NCI-H187 (cell line): ENCODE measurements at places on chromosomes 7 and 10.

GRCh38 chr7:11191081-11191480 lies 217.4 kb downstream of the PHF14 start:
- DNase-seq = no peak

GRCh38 chr7:41255716-41256115 lies 447.2 kb downstream of the INHBA start:
- DNase-seq = no peak

GRCh38 chr7:143042159-143042789 lies 9.9 kb upstream of the OR6V1 start:
- DNase-seq = no peak

DNA sequence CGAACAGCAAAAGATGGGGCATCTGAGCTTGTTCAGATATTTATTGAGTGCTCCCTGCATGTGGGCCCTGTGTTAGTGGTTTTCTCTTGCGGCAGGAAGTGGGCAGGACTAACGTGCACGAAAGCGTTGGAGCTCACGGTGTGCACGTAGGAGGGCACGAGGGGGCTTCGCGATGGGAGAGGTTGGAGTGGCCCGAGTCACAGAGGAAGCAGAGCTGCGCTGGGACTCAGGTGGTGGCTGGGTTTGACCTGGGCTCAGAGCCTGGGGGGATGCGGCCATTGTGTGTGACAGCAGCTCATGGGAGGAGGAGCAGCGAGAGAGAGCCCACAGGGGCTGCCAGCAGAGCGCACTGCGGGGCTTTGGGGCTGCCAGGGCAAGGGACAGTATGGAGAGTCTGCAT lies 7.7 kb downstream of the ZSCAN25 start:
- DNase-seq = no peak

DNA sequence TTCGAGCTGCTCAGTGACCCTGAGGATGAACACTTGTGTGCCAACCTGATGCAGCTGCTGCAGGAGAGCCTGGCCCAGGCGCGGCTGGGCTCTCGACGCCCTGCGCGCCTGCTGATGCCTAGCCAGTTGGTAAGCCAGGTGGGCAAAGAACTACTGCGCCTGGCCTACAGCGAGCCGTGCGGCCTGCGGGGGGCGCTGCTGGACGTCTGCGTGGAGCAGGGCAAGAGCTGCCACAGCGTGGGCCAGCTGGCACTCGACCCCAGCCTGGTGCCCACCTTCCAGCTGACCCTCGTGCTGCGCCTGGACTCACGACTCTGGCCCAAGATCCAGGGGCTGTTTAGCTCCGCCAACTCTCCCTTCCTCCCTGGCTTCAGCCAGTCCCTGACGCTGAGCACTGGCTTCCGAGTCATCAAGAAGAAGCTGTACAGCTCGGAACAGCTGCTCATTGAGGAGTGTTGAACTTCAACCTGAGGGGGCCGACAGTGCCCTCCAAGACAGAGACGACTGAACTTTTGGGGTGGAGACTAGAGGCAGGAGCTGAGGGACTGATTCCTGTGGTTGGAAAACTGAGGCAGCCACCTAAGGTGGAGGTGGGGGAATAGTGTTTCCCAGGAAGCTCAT lies 1.1 kb downstream of the DDIT4 start:
- DNase-seq = no peak

GRCh38 chr10:131920151-131920550 lies 19.3 kb downstream of the PPP2R2D start:
- DNase-seq = no peak

GRCh38 chr10:74669210-74669609 lies 157.2 kb upstream of the KAT6B start:
- no peak for DNase-seq

- DNase-seq = no peak
Measured at GRCh38 chr10:101089520-101090299, 27.9 kb downstream of the KAZALD1 start.

DNA sequence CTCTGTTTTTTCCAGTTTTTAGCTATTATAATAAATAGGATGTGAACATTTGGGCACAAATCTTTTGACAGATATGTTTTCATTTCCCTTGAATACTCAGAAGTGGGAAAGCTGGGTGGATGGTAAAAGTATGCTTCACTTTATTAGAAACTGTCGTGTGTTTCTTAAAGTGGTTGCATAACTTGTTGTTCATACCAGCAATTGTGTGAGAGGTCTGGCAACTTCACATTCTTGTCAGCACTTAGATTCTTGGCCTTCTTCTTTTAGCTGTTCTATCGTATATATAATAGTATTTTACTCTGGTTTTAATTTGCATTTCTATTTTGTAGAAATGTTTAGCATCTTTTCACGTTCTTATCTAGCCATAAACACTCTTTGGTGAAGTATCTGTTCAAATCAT lies 894.4 kb downstream of the KCNMA1 start:
- no peak for DNase-seq

DNA sequence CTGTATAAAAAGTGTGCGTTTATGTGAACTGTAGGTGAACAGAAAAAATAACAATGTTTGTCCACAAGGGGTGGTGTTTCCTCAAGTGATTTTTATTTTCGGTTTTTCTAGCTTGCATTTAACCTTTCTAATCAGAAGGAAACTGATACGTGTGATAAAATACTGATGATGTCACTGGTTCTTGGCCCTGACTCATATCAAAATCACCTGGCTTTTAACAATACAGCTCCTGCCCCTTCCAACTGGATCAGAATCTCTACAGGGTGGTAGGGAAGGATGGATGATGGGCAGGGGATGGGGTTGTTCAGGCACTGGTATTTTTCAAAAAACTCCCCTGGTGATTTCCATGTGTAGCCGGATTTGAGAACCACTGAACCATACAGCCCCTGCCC lies 10.9 kb downstream of the NPFFR1 start:
- no peak for DNase-seq

GRCh38 chr10:123911866-123912265 lies 20.3 kb upstream of the CPXM2 start:
- peak; percentile 15 for DNase-seq

DNA sequence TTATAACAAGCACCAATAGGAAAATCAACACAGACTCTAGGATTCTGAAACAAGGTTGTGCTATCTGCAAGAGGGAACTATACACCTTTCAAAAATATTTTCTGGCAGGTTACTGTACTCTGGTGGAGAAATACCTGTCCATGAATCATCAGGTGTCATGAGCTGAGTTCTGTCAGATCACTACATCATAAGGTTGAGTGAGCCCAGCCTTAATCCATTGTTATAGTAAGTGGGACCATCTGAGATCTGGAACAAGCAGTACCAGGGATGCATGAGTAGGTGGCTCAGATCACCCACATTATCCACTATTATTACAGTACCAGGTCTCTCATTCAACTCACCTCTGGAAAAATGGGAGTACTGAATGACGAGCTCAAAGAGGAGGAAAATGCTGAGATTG lies 212.4 kb downstream of the DGKI start:
- no peak for DNase-seq

- DNase-seq = no peak
Measured at GRCh38 chr7:11193888-11194287, 220.2 kb downstream of the PHF14 start.

- no peak for DNase-seq
Measured at GRCh38 chr10:17067376-17068264, 62.0 kb downstream of the CUBN start.

- no peak for DNase-seq
Measured at GRCh38 chr10:34520084-34520483, 295.0 kb downstream of the PARD3 start.

- no peak for DNase-seq
Measured at GRCh38 chr10:86064931-86065662, 301.5 kb downstream of the GRID1 start.

- DNase-seq = no peak
Measured at GRCh38 chr10:115164220-115164619, 71.1 kb downstream of the ATRNL1 start.

GRCh38 chr7:123397746-123398338 lies 136.6 kb downstream of the IQUB start:
- peak; percentile 24 for DNase-seq

- no peak for DNase-seq
Measured at GRCh38 chr10:5515948-5516761, 8.6 kb upstream of the CALML3 start.

GRCh38 chr10:79318369-79318768 lies 28.9 kb upstream of the PPIF start:
- no peak for DNase-seq

- peak; percentile 63 for DNase-seq
Measured at GRCh38 chr7:12607134-12607533, 36.6 kb downstream of the SCIN start.

GRCh38 chr7:87083865-87084519 lies 24.5 kb upstream of the ELAPOR2 start:
- DNase-seq = no peak

DNA sequence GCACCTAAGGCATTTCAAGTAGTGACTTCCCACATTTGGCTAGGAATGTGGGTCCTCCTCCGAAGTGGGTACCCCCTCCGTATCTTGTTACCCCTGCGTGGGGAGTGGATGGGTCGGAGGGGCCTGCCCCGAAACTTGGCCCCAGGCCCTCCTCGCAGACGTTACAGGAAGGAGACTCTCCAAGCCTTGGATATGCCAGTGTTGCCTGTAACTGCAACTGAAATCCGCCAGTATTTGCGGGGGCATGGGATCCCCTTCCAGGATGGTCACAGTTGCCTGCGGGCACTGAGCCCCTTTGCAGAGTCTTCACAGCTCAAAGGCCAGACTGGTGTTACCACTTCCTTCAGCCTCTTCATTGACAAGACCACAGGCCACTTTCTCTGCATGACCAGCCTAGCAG lies 823 bp downstream of the TWNK start:
- DNase-seq = no peak

DNA sequence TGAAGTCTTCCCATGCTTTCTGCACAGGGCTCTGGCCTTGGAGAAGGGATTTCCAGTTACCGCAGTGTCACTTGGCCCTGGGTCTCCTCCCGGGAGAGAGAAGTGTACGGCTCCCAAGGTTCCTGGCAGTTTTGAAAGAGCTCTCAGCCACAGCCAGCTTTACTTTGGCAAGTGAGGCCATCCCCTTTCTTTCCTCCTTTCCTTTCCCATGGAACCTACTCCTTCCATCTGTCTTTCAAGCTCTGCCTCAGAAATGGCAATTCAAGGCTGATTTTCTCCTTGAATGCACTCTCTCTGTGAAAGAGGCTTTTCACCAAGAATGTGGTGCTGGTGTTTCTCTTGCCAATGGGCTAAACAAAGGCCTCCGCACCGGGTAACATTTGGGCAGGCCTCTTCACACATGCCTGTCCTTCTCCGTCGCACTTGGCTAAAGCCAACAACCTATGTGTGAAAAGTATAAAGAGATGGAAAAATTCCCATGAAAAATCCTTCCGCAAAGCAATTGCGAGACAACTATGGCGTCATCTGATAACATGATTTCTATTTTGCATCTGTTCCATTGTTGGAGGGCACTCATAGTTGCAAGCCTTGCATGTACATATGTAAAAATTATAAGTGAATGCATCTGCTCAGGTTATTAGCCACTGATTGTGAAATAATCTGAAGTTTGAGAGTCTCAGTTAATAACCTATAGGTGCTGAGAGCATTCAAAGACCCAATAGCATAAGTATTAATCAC lies 125.4 kb downstream of the PFKFB3 start:
- no peak for DNase-seq

- no peak for DNase-seq
Measured at GRCh38 chr7:6284461-6285360, 12.3 kb upstream of the CYTH3 start.

DNA sequence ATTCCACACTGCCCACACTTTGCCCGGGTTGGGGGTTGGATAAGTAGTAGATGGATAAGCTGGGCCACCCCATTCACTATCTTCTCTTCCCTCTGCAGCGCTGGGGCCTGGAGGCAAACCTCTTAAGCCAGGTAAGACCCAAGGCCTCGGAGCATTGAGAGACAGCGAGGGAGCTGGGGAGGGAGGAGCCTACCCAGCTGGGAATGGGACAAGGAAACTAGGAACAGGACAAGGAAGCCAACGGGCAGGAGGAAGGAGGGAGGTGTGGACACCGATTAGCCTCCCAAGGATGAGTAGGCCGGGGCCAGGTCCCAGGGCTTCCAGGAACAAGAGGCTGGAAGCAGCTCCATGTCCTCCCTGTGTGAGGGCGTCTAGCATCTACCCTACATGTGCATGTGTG lies 9.6 kb downstream of the ELN start:
- no peak for DNase-seq

DNA sequence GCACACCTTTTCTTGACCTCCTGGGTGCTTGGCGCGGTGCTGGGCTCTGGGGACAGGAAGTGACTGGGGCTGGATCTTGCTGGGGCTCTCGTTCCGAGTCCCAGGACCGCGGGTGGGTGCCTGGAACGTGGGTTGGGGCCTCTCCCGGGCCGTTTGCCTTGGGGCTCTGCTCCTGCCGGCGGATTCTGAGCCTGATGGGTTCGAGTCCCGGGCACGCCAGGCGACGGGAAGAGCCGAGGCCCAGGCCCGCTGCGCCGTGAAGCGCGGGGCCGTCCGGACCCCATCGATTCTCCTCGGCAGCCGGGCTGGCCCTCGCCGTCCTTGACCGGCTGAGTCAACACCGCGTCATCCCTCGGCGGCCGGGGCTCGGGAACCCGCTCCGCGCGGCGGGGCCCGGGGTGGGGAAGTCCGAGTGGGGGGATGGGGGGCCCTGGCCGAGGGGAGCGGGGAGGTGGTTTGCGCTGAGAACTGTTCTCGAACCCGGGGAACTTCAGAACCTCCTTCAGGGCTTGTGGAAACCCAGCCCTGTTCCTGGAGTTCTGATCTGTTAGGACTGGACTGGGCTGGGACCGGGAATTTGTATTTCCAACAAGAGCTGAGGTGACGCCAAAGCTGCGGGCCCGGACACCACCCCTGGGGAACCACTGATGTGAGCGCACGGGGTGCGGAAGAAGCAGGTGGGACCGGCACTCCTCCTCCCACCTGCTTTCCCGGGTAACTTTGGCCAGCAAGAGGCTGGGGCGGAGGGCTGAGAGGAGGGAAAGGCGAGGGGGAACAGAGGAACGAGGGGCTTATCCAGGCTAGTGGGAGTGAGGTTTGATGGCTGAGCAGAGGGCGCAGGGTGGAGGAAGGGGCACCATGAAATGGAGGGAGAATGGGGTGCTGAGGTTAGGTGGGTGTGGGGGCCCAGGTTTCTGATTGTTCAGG lies 6.2 kb downstream of the HHEX start:
- DNase-seq = no peak

GRCh38 chr7:135877805-135878204 lies 99.4 kb downstream of the MTPN start:
- peak; percentile 32 for DNase-seq

DNA sequence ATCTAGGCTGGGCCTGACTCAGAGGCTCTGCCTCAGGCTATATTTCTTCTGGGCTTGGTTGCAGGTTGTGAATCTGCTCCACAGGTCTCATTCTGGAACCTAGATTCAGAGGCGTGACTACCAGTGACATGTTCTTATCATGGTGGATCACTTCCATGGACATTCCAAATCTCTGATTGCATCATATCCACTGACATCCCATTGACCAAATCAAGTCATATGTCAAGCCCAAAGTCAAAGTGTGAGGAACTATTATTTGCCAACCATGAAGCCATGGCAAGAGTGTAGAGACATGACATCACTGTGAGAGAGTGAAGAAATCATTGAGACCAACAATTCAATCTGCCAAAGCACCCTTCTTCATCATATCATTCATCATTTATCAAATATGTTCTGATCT lies 11.9 kb upstream of the ODAD2 start:
- DNase-seq = no peak

GRCh38 chr7:41730161-41730560 lies 27.3 kb upstream of the INHBA start:
- DNase-seq = no peak
